ENCODE measurements at places on chromosomes 3 and 15.

DNA sequence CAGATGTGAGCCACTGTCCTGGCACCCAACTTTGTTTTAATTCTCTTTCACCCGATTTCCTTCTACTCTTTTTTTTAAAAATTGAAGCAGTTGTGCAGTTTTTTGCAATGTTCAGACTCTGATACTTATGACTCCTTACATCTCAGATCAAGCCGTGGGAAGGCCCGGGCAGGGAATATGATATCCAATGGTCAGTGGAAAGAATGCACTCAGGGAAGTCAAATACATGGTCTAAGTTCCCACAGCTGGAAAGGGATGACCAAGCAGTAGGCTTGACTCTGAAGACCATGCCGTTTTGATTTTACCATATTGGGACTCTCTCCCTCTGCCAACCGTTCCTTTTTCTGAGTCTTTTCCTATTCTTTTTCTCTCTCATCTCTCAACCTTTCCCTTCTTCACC is 157.2 kb downstream of the RPLP1 start:
- DNase-seq, result no peak

DNA sequence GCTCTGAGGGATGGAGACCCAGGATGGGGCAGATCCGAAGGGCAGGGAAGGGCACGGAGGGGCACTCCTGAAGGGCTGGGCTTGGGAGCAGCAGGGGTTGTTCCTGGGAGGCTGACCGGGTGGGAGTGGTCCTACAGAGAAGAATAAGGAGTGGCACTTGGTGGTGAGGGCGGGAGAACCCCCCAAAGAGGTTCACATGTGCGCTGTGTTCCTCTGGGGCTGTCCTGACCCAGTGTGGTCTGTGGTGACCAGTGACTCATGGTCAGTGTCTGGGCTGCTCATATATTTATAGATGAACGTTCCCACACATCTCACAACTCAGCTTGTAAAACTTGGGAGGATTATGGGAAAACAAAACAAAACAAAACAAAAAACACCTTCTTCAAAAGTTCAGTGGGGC is 10.0 kb downstream of the TRPM1 start:
- no peak for DNase-seq

DNA sequence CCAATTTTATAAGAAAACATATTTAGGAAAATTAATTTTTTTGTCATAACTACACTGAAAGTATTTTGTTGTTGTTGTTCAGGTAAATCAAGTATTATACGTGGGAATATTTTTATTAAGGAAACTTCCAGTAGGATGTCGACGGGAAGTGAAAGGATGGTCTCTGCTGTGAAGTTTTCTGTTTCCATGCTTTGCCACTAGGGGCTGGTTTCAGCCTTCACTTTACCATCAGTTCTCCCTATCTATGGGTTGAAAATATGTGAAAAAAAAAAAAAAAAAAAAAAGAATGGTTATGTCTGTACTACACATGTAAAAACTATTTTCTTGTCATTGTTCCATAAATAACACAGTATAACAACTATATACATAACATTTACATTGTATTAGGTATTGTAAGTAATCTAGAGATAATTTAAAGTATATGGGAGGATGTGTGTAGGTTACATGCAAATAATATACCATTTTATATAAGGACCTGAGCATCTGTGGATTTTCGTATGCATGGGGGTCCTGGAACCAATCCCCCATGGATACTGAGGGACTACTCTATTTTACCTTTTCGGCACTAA is 136.7 kb downstream of the SMAD6 start:
- DNase-seq, result no peak

DNA sequence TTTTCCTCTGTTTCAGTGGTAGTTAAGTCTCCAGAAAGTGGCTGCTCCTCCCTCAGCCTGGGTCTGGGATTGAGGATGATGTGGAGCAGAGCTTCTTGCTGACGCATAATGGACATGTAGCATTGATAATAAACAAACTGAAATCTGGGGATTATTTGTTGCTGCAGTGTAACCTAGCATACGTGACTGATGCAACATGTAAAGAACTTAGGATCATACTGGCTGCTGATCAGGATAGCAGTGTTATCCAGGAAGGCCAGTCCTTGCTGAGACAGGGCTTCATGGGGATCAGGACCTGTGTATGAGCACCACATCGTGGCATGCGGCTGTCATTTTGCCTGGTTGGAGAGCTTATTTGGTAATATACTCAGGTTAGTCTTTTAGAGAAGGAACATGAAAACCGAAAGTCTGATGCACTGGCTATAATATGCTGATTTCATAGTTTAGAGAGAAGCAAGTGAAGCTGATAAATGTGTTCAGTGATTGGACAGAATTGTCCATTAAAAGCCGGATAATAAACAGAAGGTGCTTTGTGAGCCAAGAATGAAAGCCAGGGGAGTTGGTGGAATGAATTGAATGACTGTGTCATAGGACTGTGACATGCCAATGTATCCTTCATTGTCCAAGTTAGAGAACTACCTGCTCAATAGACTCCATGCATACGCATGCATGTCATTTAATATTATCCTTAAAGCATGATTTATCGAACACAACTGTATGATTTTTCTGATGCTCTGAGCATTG is 4.1 kb downstream of the MINAR1 start:
- DNase-seq, result no peak

GRCh38 chr3:99384596-99384995 is 253.8 kb upstream of the COL8A1 start:
- DNase-seq, result no peak

GRCh38 chr3:189038773-189039745 is 132.7 kb upstream of the TPRG1 start:
- DNase-seq, result no peak

- no peak for DNase-seq
These were observed 9.3 kb upstream of the SLC28A1 start for GRCh38 chr15:84874981-84875699.

- DNase-seq, result no peak
These were observed 58.0 kb downstream of the CHD2 start for GRCh38 chr15:92958105-92958504.

Measured in NK-92 treated with Interleukin-12 subunit alpha and Interleukin-12 subunit beta, amount 100 ng/mL, for 24 hours (cell line).